ENCODE measurements at places on chromosomes 11 and 22. TPM values are rescaled to one million over a fixed set of nuclear protein-coding genes. Genes with fewer than 3 reads are reported as not detected.

GRM5 gene
- not detected for total RNA-seq

DBX1 gene
- not detected for total RNA-seq

LIF gene
- 0.54 TPM for total RNA-seq

SYT7 gene
- 2.2 TPM for total RNA-seq

P4HA3 gene
- total RNA-seq: 4.6 TPM

PKNOX2 gene
- total RNA-seq: 6.6 TPM

MS4A2 gene
- total RNA-seq: not detected

SLC1A2 gene
- total RNA-seq: 1.7 TPM

GLB1L3 gene
- total RNA-seq: not detected
